Cardiac septum (tissue), 1 donor: ENCODE measurements at places on chromosomes 3 and 15.
A peak's percentile ranks its signal among the peaks of the same experiment; 100 is the strongest.

DNA sequence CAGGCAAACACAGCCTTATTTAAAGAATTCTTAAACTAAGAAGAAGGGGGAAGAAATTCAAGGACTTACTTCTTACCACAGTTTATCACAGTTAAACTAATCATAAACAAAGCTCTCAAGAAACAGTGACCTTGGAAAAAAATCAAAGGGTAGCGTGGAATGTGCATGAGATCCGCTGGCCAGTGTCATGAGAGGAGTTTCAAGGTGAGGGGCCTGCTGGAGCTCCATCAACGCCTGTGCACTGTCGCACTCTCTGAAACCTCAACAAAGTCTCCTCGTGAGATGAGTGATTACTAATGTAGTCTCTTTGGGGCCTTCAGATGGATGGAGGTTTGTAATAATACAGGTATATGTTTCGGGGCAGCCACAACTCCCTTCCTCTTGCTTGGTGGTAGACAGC lies 28.4 kb upstream of the PRICKLE2 start:
- DNase-seq = no peak

DNA sequence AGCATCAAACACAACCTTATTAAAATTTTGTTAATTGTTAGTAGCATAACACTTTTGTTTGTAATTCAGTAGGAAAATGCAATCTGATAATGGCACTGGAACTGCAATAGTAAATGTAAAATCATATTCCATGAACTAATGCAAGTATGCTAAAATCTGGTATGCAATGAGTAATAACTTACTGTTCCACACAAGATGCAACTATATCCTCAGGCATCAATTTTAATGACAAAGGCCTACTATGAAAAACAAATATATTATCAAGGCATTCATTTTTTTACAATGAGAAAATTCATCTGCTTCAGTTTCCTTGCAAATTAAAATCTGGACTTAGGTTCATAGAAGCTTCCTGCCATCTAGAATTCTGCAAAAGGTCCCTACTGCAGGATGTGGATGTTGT lies 1.4 kb upstream of the NSMCE3 start:
- DNase-seq = no peak

DNA sequence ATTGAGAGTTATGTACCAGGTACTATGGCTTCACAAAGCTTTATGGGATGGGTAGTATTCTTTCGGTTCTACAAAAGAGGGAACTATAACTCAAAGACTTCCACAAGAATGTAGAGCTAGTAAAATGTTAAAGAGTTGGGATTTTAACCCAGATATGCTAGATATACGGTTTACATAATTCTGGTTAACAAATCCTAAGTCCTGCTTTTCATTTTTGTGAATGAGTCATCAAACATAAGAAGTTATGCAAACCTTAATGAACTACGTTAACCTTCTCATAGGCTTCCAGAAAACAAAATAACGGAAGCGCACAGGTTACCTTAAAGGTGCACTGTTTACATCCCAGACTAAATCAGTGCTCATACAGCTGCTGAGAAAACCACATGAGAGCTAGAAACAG lies 1049.3 kb downstream of the MCTP2 start:
- no peak for DNase-seq

- DNase-seq = peak; percentile 33
These were observed 260.3 kb downstream of the XXYLT1 start for GRCh38 chr3:195010551-195011100.

GRCh38 chr3:72257203-72257602 lies 472.3 kb upstream of the PROK2 start:
- no peak for DNase-seq

DNA sequence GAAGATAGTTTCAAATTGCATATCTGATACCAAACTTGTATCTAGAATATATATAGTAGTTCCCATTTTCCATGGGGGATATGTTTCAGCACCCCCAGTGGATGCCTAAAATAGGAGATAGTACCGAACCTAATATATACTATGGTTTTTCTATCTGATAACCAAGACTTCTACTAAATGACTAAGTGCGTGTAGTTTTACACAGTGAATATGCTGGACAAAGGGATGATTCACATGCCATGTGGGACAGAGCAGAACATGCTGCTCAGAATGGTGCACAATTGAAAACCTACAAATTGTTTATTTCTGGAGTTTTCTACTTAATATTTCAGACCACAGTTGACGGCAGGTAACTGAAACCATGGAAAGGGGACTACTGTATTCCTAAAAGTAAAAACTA lies 73.4 kb upstream of the TP63 start:
- DNase-seq = no peak

DNA sequence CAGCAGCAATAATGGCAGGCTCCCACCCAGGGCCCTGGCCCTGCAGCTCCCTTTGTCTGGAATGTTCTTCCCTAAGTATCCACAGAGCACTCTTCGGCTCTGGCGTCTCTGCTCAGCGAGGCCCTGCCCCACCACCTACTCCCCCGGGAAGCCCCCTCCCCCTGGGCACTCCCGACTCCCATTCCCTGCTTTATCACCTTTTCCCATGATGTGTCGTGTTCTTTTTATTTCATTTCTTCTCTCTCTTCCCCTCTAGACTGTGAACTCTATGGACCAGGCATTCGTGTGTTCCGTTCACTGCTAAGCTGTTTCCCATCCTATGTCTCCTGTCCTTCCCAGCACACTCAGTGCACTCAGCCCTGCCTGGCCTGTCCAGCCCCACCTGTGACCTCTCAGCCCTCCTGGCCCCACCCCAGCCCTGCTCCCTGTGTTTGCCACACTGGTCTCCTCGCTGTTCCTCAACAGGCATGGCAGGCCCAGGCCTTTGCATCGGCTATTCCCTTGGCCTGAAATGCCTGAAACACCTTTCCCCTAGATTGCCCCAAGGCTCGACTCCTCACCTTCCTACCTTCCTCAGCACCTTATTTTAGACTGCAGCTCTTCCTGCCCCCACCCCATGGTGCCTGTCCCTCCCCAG lies 107.4 kb downstream of the TPRA1 start:
- DNase-seq = peak; percentile 59

DNA sequence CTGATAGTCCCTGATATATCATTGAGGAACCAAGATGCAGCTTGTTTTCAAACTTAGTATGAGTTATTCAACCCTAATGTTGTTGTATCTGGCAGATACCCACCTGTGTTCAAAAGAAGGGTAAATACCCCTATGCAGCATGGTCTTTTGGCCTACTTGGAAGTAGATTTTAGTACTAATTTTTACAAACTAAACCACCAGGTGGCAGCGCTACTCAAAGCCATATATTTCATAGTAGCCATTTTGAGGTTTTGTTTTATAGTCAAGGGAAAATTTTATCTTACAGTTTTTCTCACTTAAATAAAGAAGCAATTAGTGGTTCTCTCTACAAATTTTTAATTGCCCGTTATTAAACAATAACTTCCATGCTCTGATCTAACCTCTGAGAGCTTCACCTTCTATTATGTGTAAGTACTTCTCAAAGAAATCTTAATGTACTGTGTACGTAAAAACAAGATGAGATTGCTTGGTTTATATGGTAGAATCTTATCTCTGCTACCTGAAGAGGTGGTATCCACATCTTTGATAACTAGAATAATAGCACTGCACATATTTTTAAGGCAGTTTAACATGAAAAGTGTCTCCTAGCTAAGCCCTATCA lies 31.5 kb upstream of the MLF1 start:
- DNase-seq = no peak

- no peak for DNase-seq
These were observed 33.9 kb downstream of the FEM1B start for GRCh38 chr15:68311464-68311835.

DNA sequence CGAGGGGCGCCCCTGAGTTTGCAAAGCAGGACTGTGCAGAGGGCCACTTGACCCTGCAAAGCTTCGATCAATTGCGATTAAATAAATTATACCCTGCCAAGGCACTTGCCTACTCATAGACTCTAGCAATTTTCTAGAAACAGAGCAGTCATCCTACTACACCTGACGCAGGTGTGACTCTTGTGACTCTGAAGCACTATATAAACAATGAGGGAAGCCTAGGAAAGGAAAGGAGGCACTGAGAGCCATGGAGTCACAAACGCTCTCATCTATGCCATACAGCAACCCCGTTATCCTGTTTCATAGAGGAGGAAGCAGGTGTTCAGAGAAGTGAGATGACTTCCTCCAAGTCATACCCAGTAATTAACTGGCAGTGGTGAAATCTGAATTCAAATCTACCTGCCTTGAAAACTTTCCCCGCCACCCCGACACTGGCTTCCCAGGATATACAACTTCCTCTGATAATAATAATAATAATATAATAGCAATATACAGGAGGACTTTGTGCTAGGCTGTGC lies 14.4 kb downstream of the ARHGEF3 start:
- no peak for DNase-seq
